ENCODE measurements at places on chromosomes 11 and 22.
A peak's percentile ranks its signal among the peaks of the same experiment; 100 is the strongest.

GRCh38 chr22:20228055-20228938 lies 39.8 kb downstream of the RTN4R start:
- DNase-seq = no peak

DNA sequence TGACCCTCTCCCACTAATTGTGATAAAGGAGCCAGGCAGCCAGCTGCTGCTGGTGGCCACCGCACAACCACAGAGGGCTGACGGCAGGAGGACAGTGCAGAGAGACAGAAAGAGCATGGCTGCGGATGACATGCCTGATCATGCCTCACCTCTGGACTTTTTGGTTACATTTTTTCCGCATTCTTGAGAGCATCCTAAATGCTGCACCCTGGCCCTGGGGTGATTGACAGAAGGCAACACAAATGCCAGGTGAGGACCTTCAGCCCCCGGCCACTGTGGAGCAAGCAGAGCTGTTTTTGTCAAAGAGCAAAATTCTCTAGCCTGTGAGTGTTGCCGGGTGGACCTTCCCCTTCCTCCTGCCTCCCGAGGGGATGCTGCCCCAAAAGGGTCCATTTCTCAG lies 78.5 kb downstream of the RPS6KA4 start:
- peak; percentile 25 for DNase-seq

DNA sequence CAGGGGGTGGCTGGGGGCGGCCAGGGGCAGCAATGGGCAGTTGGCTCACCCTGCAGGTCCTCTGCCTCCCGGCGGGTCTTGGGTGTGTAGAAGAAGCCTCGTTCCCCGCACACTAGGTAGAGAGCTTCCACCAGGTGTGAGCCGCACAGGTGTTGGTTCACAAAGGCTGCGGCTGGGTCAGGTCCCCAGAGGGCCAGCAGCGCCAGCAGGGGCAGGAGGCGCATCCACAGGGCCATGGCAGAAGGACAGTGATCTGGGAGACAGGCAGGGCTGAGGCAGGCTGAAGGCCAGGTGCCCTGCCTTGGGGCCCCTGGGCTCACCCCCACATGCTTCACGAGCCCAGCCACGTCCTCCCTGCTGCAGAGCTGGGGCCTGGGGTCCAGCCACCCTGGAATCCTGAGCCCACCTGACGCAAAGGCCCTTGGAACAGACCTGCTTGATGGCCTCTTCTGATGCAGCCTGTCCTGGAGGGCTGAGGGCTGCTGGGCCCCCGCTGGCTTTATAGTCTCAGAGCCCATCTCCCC lies at the start of gene INS:
Gene INS (minus strand): TSS at position 474 of the 524 bp plus-strand sequence. CDS start 238 bp downstream, at position 236.
- DNase-seq = no peak

DNA sequence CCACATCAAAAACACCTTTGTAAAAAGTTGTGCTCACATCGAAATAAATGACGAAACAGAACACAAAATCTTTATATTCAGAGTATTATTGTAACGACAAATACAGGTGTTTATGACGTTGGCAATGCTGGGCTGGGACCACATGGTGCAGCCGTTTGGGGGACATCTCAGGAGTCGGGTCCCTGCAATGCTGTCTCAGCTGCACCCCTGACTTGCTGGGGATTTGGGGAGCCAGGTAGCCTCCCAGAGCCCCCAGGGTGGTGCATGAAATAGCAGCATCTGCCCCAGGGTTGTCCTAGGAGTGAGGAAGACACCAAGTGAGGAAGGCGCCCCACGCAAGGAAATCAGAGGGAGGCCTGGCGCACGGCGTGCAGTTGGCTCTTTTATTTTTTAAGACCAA lies 1526.8 kb downstream of the BRD1 start:
- DNase-seq = no peak

- DNase-seq = no peak
Measured at GRCh38 chr22:27358096-27358870, 443.3 kb downstream of the MN1 start.

DNA sequence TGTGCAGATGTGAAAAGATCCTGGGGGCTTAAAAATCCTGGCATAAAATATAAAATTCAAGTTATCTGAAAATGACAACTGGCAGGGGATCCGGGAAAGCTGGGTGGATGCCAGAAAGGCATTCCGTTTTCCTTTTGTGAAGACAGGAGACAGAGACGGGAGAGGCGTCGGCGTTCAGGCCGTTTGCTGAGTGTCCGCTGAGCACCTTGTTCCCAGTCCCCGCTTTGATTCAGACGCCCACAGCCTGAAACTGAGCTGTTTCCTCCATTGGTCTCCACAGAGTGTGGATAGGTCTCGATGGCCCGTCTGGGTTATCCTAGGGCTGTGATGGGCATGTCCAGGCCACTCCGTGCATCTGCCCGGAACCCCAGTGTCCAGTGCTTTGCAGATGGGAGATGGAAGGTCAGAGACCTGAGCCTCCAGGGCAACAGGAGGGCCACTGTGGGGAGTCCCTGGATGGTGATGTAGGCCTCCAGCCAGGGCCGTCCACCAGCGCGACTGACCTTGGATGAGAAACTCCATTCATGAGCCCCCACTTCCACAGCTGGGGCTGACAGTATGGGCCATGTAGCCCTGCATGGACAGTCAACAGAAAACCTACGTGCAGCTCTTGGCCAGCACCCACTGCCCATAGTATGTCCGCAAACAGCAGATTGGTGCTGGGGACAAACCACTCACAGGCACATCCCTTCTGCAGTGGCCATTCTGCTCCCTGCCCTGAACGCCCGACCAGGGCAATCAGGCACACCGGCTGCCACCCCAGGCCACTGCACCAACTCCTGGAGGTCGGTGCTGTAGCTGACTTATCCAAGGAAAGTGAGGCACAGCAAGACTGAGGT lies 11.6 kb downstream of the MRGPRF start:
- no peak for DNase-seq

DNA sequence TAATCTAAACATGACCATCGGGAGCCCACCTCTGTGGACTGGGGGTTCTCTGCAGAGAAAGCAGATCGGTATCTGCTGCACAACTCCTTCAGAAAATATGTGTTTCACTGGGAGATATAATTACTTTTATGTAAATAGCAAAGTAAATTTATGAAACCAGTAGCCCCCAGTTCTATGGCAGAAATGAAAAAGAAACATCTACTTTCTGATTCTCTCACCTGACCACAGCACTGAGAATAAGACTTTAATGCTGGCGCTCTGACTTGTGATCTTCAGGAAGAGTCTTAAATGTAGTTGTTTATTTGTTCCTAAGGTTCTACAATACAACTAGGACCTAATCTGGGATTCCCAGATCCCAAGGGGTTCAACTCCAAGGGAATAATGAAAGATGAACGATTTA lies 518.0 kb downstream of the DLG2 start:
- DNase-seq = no peak

DNA sequence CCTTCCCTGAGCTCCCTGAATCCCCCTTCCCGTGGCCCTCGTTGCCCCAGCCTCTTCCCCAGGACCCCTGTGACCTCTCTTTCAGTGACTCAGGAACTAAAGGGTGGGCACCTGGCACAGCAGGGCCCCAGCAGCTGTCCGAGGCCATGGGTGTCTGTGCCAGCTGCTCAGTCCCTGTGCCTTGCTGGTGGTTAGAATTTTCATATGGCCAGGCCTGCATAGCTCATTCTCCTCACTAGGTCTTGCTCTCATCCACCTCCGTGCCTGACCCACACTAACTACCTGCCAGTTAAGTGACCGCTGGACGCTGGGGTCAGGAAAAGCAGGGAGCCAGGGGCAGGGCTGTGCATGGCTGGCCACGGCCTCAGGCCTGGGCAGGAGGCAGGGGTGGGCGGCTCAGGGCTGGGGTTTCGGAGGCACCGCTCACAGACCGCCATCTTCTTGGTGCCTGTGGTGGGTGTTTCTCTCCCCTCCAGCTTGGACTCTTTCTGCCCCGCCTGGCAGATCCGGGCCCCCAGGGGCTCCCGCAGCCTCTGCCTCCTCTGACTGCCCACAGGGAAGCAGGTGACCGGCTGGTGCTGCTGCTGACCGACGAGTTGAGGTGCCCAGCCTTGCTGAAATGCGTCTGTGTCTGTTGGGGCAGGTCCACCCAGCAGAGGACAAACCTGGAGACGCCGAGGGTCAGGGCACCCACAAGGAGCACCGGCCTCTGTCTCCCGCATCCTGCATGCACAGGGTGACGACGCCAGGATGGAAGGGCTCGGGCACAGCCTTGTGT lies 20.3 kb downstream of the MRGPRD start:
- no peak for DNase-seq

DNA sequence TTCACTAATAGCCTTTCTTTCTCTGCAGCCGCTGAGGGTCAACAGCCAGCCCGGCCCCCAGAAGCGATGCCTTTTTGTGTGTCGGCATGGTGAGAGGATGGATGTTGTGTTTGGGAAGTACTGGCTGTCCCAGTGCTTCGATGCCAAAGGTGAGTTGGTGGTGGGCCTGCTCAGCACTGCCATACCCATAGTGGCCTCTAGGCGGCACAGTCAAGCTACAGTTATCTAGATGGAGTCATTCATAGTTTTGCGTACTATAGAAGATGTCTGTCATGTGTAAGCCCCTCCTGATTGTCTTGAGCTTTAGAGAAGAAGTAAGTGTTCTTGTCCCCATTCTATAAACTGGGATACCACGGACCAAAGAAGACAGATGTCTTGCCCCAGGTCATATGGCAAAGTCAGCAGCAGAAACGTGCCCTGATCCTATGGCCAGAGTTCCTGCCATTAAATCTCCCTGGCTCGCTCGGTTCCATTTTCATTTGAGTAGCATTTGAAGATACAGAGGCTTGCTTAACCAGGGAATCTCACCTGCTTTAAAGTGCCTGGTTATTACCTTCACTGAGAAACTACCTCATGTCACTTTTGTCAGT lies 42.1 kb upstream of the CRTAM start:
- DNase-seq = peak; percentile 58
